ENCODE measurements at places on chromosomes 16 and 17.

DNA sequence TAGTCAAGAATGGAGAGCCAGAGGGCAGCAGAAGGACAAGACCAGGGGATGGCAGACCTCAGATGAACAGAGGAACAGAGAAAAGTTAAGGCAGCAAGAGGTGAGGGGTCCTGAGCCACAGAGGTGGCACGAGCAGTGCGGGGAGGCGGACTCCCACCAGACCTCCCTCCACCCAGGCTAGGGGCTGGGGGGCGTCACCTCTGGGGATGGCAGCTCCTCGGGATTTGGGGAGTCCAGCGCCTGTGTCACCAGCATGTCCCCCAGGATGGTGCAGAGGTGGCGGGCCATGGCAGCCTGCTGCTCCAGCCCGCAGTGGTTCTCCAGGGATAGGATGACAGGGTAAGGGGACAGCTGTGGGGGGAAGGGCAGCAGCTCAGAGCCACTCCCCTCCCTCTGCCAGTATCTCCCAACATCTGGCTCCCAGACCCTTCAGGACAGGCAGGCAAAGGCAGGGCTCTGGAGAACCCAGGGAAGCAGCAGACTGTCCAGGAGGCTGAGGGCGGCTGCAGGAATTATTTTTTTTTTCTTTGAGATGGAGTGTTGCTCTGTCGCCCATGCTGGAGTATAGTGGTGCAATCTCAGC, 15.8 kb downstream of the PLCD3 start:
- DNase-seq: no peak

GRCh38 chr16:74468807-74469525, 47.7 kb upstream of the CLEC18B start:
- no peak for DNase-seq

DNA sequence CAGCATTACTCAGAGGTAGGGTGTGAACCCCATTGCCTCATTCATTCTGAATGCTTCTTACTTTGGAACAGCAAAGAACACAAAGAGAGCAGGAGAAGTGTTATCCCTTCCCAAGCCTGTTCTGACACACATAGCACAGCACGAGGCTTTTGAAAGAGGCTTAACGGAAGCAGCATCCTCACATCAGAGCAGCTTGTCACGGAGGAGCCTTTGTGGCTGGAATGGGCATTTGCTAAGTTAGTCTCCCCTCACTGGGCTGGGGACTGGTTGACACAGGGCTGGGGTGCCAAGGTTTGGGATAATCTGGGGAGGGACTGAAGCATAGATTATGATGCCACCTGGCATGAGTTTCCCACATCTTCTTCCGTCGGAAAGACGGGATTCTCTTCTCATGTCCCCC, 167.5 kb upstream of the DNAH9 start:
- DNase-seq: no peak

DNA sequence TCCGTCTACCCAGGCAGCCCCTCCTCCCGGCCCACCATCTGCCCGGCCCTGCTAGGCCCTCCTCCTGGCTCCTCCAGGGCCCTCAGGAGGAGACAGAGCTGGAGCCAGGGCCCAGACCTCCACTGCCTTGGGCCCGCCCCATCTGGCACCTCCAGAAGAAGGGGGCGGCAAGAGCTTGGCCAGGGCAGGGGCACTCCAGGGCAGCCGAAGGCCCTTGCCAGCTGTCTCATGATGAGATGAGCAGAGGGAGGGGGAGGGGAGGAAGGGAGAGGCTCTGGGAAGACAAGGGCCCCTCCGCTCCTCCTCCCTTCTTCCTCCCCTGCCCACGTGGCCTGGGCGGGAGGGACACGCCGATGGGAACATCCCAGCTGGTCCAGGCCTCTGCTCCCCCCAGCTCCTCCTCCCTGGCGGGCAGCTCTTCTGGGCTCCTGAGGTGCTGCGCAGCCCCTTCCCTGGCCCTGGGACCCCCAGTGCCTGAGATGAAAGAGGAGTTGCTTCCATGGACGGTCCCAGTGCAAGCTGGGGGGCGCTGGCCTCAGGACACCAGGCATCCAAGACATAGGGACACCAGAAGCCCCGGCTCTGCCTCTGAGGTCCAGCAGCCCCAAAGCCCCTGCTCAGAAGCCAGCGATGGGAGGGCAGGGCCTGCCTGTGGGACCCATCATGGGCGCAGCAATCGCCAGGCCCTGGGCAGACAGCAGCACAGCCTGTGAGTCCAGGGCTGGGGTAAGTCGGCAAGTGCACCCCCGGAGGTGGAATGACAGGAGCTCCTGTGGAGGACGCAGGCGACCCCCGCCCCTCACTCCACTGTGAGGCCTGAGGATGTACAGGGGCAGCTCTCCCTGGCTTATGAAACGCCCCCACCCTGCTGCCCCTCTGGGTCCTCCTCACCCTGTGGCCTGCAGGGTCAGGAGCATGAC, 23.6 kb upstream of the ENPP7 start:
- DNase-seq: no peak

GRCh38 chr17:81309140-81309858, 14.2 kb upstream of the SLC38A10 start:
- no peak for DNase-seq

GRCh38 chr16:66621973-66622372, 17.5 kb downstream of the CMTM3 start:
- DNase-seq: no peak

- DNase-seq: no peak
Measured at GRCh38 chr17:7809086-7809790, 24.8 kb upstream of the KDM6B start.

- DNase-seq: no peak
Measured at GRCh38 chr16:51636920-51637769, 486.1 kb upstream of the SALL1 start.

DNA sequence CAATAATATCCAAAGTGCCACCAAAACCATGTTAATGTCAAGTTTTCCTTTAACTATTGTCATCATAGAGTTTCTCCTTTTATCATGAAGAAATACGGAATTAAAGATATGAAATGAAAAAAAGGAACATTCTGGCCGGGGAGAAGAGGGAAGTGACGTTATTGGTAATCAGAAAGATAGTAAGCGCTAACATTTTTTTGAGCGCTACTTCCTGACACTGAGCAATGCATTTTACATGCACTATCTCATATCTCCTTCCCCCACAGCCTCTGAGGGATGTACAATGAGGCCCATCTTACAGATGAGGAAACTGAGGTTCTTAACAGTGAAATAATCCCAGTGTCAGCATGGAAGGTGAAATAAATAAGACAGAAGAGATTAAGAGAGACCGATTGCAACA, 410.9 kb downstream of the SOX9 start:
- no peak for DNase-seq

DNA sequence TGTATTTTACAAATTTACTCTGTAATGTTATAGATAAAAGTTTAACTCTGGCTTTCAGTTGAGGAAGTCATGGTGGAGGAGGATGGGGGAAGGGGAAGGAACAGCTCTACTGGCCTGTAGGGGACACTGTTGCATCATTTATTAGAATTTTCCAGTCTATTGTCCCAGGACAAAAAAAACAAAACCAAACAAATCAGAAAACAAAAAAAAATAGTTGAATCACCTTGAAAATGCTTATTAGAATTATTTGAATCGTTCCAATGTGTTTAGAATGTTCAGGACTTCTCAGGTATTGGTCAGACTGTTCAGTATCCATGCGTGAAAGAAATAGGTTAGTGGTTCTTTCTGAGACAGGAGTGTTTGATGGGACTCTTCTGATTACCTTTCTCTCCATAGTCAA, 242.0 kb downstream of the FTO start:
- DNase-seq: no peak

DNA sequence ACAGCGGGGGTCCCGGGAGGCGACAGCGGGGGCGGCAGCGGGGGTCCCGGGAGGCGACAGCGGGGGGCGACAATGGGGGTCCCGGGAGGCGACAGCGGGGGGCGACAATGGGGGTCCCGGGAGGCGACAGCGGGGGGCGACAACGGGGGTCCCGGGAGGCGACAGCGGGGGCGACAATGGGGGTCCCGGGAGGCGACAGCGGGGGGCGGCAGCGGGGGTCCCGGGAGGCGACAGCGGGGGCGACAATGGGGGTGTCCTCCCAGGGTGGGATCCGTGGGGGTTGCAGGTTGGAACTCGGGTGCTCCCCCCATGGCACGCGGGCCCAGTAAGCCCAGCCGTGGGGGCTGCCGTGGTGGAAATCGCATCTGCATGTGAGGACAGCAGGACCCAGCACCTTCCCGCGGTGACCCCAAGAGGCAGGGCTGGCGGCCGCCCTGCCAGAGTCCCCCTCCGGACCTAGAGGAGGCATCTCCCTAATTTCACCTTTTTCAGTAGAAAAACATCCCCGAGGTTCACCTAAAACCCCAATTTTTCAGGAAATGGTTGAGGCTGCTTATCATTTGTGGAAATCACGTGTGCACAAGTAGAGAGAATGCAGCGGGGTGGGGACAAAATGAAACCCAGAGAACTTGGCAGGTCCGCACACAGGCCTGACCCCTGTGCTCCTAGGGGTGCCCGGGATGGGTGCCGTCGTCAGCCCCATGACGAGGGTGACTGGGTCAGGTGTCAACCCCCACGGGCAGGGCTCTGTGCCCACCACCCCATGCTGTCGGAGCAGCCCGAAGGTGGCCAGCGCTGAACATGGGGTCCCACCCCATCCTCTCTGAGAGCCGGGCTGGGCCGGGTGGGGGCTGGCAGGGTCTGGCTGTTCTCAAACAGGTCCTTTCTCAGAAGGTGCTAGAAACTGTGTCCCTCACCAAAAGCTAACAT, 10.5 kb upstream of the METRNL start:
- no peak for DNase-seq

GRCh38 chr17:17729620-17730249, 48.5 kb downstream of the RAI1 start:
- peak; percentile 51 for DNase-seq

- no peak for DNase-seq
Measured at GRCh38 chr16:20760346-20760745, 3.5 kb upstream of the ACSM3 start.

- DNase-seq: no peak
Measured at GRCh38 chr16:76583466-76583865, 306.3 kb downstream of the CNTNAP4 start.

DNA sequence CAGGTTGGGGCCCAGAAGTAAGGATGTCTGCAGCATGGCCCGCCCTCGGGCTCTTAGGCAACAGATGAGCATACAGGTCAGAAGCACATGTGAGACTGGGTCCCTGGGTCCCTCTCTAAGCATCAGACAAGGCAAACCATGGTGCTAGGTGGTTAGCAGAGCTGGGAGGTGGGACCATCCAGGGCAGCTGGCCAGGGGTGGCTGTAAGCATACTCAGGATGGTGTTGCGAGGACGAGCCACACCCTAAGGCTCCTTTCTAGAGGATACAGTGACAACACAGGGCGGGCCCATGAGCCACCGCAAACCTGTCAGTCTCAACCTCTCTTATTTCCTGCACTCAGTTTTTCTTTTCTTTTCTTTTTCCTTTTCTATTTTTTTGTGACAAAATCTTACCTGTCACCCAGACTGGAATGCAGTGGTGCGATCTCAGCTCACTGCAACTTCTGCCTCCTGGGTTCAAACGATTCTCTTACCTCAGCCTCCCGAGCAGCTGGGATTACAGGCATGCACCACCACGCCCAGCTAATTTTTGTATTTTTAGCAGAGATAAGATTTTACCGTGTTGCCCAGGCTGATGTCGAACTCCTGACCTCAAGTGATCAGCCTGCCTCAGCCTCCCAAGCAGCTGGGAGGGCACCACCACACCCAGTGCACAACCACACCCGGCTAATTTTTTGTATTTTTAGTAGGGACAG, 3.6 kb downstream of the FA2H start:
- DNase-seq: no peak

GRCh38 chr16:87210894-87211293, 106.3 kb downstream of the C16orf95 start:
- DNase-seq: no peak

DNA sequence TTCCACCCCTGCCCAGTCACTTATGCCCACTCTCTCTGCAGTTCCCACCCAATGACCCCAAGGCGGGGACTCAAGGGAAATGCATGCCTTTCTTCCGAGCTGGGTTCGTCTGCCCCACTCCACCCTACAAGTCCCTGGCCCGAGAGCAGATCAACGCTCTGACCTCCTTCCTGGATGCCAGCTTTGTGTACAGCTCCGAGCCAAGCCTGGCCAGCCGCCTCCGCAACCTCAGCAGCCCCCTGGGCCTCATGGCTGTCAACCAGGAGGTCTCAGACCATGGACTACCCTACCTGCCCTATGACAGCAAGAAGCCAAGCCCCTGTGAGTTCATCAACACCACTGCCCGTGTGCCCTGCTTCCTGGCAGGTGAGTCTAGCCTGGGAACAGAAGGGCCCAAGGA, 13.8 kb downstream of the LPO start:
- no peak for DNase-seq

- DNase-seq: no peak
Measured at GRCh38 chr17:27958708-27959381, 65.7 kb upstream of the LYRM9 start.

DNA sequence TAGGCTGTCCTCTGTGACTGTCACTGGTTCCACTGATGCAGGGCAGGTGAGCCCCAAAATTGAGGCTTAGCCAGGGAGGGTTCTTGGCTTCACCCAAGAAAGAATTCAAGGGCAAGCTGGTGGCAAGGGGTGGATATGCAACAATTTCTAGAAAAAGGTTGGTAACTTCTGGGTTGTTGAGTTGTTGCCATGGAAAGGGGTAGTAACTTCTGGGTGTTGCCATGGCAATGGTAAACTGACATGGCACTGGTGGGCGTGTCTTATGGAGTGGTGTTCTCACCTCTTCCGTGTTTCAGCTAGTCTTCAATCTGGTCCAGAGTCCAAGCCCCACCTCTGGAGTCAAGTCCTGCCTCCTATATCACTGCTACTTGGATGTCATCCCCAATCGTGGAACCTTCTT, 9.5 kb upstream of the GUCY2D start:
- no peak for DNase-seq

DNA sequence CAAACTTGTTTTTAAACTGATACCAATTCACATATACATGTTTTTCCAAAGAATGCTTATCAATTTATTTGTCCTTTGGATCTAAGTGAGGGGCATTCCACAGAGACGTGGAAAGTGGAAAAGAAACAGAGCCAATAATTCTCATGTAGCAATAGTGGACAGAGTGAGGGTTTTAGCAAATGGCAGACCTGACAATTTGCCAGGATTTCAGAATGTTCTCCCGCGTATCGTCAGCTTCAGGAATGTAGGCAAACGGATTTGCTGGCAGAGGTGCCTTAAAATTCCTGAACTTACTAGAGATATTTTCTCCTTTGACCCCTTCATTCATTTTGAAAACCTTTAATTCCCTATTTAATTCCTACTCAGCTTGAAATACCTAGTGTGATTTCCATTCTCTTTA, 193.4 kb upstream of the CPHXL start:
- DNase-seq: no peak

DNA sequence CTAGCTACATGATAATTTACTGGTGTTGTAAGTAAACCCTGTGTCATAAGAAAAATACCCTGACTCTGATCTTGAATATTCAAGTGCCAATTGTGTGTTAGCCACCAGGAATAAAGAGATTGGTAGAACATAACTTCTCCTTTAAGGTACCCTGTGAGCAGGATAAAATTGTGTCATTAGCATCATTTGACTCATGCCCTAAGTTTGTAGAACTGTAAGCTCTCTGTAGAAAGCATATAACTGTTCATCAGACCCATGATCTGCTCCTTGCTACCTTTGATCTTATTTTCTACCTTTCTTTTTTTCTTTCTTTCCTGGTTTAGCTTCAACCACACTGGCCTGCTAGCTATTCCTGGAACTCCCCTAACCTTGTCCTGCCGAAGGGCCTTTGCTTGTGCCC, 35.8 kb downstream of the PTRH2 start:
- no peak for DNase-seq

- DNase-seq: no peak
Measured at GRCh38 chr16:4488499-4488967, 12.3 kb downstream of the HMOX2 start.

GRCh38 chr16:87414251-87414680, 22.1 kb downstream of the MAP1LC3B start:
- no peak for DNase-seq

- DNase-seq: no peak
Measured at GRCh38 chr16:63447121-63447520, 1410.9 kb upstream of the CDH8 start.

All from stimulated activated CD4-positive, alpha-beta T cell treated with anti-CD3 and anti-CD28 coated beads, Interleukin-1b, Interleukin-23, amount 100 ng/mL, for 4 hours (primary cell).